GM10248 (cell line): ENCODE measurements at places on chromosomes 13 and 19.

DNA sequence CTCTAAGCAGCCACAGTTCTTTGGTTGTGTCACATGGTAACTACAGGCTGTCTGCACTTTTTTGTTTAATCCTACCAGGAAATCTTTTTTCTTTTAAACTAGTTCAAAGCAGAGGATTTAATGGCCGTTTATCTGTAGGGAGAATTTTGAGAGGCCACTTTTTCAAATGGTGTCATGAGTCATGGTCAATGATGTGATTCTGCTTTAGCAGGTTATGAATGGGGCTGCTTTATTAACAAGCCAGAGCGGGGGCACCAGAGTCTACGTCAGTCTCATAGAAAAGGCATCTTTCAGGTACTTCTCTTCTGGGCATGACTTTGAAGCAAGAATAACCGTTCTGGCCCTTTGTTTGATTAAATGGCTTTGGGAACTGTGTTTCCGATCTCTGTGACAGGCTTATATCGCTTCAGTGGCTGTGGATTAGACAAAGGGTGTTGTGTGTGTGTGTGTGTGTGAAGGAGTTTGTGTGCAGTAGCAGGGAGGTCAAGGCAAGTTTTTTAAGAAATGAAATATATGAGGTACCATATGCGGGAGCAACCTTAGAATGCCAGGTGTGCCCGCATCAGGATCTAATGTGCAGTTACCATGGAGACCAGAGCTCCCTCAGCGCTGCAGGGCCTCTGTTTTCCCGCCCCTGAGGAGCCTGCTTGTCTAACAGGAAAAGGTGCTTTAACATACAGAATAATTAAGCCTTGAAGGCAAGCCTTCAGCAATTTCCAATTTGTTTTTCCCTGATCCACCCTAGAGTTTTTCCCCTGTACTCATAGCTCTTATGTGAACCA is 120.5 kb downstream of the KATNAL1 start:
- no peak for DNase-seq

DNA sequence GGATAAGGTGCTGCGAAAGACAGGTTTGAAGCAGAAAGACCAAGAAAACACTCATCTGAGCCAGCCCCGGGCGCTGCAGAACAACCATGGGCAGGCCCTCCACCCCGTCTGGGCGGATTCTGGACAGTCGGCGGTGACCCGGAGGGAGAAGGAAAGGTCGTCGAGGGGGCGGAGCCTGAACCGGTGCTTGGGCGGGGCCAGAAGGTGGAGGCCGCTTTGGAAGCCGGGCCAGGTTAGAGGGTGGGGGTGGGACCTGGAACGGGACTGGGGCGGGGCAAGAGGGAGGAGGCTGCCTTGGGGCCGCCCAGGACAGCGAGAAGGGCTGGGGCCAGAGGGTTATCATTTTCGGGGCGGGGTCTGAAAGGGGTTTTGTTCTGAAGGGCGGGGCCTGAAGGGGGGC is 5.0 kb upstream of the ZNF765 start:
- no peak for DNase-seq

- DNase-seq: no peak
Measured at GRCh38 chr13:40656358-40656757, 10.1 kb downstream of the FOXO1 start.

DNA sequence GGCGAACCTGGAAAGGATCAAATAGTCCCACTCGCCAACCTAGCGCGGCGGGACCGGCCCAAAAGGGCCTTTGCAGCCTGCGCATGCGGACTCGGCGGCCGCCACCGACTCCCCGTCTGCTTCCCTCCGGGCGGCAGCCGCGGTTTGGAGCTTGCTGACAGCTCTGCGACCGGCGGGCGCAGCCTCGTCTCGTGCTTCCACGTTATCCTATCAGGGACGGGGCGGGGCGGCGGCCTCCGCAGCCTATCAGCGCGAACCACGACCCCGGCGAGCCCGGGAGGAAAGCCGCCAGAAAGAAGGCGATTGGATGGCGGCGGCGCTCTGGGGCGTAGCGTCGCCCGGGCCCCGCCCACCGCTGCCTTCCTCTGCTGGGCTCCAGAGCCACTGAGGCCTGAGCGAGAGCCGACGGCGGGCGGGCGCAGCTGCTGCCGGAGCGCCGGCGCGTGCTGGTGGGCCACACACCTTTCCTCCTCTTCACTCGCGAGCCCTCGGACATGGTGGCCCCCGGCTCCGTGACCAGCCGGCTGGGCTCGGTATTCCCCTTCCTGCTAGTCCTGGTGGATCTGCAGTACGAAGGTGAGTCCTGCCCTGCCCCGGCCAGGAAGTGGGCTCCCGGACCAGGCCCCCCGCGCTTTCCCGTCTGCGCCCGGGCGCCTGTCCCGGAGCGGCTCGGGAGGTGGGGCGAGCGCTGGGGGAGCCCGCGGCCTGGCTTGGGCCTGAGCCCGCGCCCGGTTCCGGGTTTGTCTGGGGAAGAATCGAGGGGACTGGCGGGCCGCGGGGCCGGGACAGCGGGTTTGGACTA is at the start of gene DNAJC3:
TSS of gene DNAJC3 (plus strand) at position 378 of the 802 bp plus-strand sequence. CDS start at position 495, 117 bp downstream.
- DNase-seq: peak; percentile 96

DNA sequence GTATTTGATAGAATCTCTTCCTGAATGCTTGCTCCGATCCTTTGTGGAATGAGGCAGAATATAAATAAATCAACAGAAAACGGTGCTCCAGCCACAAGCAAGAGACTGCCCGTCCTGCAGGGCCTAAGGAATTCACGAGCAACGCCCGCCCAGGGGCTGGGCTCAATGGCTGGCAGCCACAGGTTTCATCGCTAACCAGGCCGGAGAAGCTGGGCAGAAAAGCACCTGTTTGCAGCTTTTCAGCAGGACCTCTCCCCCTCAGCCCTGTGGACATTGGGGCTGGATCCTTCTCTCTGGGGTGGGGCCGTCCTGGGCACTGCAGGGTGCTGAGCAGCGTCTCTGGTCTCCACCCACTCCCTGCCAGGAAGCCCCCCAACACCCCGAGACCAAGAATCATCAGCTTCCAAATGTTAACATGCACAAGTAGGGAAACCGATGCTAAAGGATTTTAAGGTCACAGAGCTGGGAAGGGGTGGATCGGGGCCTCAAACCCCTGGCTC is 102.5 kb downstream of the GADD45B start:
- DNase-seq: no peak

DNA sequence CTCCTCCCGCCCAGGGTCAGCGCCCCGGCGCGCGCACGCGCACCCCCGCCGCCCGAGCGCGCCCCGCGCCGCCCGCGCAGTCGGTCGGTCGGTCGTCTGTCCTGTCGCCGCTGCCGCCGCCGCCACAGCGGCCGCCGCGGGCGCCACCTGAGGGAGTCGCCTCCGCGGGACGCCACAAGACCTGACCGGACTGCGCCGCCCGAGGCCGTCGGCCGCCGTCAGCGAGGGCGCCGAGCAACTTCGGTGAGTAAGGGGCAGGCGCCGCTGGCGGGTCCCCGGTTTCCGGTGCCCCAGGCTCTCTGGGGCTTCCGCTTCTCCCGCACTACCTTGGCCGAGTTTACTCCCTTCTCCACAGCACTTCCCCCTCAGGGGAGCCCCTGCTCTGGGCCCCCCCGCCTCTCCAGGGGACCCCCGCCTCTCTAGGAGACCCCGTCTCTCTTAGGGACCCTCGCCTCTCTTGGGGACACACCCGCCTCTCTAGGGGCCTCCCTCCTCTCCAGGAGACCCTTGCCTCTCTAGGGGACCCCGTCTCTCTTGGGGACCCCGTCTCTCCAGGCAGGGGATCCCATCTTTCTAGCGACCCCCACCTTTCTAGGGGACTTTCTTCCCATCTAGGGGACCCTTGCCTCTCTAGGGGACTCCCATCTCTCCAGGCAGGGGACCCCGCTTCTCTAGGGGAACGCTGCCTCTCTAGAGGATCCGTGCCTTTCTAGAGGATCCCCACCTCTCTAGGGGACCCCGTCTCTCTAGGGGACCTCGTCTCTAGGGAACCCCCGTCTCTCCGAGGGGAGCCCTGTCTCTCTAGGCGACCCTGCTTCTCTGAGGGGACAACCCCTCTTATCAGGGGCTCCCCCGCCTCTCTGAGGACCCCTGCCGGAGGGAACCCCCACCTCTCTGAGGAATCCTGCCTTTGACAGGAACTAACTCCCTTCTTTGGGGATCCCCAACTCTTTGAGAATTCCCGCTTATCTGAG is 19.3 kb upstream of the GATAD2A start:
- no peak for DNase-seq
